ENCODE measurements at places on chromosomes 2 and 18.

DNA sequence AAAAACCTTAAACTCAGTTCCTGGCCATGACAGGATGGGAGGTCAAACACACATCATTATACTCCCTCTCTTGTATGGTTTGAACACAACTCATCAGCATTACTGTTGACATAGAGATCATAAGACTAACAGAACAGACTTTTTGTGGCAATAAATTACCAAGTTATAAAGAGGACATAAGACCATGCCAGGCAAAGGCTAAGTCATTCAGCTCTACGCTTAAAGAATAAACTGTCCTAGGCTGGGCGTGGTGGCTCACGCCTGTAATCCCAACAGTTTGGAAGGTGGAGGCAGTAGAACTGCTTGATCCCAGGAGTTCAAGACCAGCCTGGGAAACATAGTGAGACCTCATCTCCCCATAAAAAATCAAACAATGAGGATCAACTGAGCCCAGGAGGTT, 16.4 kb downstream of the NLRC4 start:
- no peak for DNase-seq

GRCh38 chr2:240905176-240905781, 857 bp upstream of the CROCC2 start:
- DNase-seq: no peak

- no peak for DNase-seq
Observed at GRCh38 chr2:98775146-98775986, 44.4 kb upstream of the MGAT4A start.

DNA sequence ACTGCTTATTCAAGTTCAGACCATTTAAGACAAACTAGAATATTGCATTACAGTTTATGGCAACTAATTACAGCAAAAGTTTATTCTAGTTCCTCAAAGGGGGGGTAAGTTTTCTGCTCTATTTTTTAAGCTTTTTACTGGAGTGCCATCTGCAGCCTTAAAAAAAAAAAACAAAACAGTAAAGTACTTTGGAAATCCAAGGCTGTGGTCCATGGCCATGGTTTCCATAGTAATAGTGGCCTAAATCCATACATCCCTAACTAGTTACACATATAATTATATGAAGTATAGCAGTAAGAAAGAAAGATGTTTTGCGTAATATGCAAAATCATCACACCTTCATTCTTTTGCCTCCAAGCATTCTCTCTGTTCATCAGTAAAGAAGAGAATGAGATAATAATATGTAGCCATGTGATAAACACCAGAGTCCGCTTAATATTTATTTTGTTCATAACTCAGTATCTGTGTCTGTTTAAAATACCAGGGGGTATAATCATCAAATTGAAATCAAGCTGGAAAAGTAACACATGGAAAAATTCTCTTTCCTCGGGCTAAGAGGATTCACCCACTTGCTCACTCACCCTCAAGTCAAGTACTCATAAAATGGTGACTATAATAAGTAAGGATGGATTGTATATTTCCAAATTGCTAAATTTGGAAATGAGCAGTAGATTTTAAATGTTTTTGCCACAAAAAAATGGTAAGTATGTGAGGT, 301.1 kb upstream of the RND3 start:
- no peak for DNase-seq

- DNase-seq: no peak
Observed at GRCh38 chr2:56077359-56077915, 106.4 kb upstream of the CCDC85A start.

DNA sequence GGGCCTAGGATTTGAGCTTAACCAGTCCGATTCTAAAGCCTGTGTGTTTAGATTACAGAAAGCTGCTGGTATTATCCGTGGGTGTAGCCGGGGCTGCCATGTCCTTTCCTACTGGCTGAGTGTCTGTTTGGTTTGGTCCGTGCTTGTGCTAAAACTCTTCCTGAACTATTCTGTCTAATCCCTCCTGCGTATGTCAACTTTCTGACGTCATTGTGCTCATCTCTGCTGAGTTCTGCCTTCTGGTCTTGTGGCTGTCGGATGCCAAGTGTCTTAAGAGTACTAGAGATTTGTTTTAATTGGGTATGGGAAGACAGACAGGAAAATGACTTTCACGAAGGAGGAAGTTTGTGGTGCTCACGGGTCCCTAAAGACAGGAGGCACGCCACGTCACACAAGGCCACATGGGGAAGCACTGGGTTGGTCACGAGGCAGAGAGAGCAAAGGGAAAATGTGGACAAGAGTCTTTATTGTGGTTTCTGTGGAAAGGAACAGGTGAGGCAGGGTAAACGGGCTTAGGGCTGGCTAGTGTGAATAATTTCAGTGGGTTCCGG, 31.8 kb upstream of the NTSR2 start:
- DNase-seq: no peak

GRCh38 chr2:27080603-27080936, 2.2 kb downstream of the EMILIN1 start:
- no peak for DNase-seq

- no peak for DNase-seq
Observed at GRCh38 chr18:23142251-23142929, 7.1 kb downstream of the CABLES1 start.

DNA sequence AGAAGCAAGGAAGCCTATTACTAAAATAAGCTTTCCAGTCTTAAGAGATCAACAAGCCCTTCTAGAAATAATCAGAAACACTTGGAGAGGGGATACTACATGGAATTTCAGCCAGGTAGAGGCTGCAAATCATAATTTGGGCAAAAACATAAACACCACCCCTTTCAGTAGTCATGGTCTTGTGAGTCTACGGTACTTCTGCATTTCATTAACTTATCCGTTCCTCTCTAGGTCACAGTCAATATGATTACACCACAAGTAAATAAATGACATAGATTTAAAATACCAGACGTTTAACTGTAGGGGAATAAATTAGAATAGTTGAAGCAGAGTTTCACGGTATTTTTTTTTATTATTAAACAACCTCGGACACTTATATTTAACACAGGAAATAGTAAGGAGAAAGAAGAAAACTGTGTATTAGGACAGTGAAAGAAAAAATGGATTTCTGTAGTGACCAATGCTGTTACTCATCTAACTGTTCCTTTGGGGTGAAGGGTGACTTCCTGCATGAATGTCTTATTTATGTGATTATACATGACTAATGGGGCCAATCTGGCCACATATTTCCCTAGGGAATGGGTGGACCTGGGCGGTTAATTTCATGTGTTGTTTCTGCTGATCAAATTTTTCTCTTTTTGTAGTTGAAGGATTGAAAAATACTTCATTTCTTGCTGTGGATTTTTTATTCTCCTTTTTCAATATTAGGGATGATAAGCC, 456.6 kb upstream of the UBE2E3 start:
- no peak for DNase-seq

DNA sequence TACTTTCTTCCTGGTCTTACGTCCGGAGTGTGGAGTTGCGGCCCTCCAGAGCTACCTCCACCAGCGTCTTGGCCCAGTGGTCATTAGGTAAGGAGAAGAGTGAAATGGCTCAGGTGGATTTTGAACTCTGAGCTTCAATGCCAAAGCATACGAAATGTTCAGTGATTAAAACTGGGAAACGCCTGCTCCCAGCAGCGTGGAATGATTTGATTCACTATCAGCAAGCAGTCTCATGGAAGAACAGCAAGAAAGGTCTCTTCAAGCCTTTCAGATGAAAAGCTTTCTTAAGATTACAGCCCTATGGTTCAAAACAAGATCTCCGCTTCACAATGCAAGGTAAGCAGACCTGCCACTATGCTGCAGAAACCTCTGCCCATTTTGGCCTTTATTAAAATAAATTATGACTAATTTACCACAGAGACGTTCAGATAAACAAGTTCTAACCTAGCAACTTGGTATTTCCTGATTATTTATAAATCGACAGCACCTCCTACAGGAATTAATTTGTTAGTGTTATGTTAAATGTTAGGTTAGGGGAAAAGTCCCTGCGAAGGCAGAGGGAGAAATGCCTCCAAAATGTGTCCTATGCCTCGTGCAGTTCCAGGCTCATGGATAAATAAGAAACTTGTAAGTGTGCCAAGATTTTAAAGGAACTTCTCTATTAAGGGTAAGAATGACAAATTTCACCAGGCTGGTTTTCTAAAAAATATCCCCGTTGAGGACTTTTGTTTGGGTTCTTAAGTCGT, 10.1 kb downstream of the SP9 start:
- no peak for DNase-seq

DNA sequence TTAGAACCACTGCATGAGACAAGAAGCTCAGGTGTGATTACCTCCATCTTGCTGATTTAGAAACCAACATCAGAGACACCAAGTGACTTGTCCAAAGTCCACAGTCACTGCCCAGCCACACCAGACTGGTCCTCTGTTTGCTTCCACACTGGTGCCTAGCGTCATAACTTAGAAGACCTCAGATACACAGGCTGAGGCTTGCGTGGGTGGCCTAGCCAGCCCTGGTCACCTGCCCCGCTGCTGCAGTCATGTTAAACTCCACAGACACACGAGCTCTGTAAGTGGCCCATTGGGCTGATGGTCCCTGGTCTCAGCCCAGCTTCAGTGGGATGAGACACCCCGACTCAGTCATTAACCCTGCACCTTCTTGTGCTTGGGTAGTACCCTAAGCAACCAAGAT, 47.1 kb downstream of the CNGA3 start:
- no peak for DNase-seq

GRCh38 chr2:66478299-66478698, 43.4 kb downstream of the MEIS1 start:
- no peak for DNase-seq

DNA sequence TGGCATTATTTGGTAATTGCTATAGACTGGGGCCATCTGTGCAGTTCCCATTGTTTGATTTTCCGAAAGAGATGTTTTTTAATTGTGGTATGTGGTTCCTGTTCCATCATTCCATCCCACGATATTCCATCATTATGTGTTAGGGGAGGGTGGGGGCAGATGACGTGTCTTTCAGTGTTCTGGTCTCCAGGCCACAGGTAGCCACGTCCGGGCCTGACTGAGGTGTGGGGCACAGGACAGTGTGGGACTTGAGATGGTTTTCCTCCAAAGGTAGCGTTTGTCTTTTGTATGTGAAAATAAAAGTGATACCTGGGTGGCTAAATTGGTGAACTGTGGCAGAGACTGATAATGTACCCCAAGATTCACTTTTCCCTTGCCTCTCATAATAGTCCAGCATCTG, 192.2 kb upstream of the HAAO start:
- DNase-seq: no peak

DNA sequence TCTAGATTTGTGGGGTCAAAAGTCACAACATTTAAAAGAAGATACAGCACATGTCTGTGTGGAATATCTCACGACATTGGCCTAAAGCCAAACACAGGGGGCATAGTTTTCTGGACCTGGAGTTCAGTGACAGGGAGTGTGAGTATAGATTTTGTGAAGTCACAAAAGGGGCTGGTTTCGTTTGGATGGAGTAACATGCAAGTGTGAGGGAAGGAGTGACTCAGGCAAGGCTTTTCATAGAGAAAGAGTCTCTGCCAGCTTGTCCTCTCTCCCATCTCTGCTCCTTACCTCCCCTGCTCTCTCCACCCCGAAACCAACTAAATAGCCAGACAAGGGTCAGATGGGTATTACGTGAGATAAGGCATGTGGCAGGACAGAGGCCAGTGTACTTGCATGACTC, 3.7 kb upstream of the EPAS1 start:
- DNase-seq: no peak

- no peak for DNase-seq
Observed at GRCh38 chr2:202079310-202079709, 6.3 kb downstream of the KIAA2012 start.

DNA sequence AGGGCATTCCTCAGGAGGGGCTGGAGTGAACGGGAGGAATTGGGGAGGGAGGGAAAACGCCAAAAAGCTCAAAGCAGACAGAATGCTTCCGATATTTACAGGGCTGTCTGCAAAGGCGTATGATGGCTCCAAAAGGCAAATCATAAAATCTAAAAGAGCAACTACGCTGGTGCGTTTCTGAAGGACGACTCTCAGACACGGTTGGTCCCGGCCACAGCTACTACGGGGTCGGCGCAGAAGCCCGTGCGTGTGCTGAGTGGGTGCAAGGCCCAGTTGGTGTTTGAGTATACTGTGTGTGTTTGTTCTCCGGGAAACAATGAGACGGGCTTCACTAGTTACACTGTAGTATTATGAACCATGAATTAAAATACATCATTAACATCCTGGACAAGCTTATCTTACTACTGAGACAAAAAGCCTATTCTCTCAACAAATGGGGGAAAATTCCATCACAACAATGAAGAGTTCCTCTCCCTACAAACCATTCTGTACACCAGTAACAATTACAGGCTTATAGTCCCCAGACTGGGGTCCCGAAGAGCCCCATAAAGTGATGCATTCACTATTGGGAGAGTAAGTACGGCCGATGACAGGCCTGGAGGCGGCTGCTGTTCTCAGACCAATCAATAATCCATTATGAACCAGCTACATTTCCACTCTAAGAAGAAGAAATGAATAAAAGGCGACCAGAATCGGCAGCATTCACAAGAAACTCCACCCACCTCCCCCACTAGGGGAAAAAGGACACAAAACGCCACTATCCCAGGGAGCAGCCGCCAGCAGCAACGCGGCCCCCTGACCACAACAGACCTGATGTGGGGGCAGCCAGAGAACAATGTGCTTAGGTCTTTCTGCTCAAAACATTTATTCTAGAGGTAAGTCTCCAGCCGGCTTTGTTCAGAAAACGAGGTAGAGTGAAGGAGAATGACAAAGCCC, 43.4 kb downstream of the ZNF516 start:
- no peak for DNase-seq

- DNase-seq: no peak
Observed at GRCh38 chr2:25435421-25435820, 93.7 kb upstream of the DNMT3A start.

DNA sequence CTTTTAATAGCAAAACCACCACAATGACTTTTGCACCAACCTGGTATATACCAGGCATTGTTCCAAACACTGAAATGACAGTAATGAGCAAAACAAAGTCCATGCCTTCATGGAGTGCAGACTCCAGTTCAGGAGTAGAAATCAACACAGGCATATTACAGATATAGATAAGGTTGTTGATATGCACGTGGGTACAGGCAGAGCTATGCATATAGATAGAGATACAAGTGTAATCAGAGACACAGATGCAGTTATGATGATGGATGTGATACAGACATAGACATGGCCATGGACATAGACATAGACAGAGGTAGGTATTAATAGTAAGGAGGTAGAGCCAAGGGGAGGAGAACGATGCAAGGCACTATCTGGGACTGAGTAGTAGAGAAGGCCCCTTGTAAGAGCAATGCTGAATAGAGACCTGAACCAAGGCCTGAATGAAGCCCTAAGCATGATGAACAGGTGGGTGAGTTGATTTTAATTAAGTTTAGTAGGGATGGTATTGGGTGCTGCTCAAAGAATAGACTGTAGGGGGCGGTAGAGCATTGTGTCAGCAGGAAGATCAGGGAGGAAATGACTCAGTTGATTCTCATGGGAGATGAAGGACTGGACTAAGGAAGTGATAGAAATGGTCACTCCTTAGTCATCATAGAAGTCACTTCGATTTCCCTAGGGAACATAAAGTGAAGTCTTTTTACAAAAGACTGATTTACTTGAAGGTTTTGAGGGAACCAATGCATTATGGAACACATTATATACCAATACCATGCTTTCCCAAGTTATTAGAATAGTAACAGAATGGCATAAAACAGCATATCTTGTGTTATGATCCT, 39.4 kb downstream of the CMPK2 start:
- DNase-seq: no peak

Data from cortex of kidney (tissue), 1 donor.